GM18507 (cell line): ENCODE measurements at places on chromosomes 12 and 14.

- DNase-seq: peak; percentile 46
These were observed 5.7 kb downstream of the WNT5B start for GRCh38 chr12:1634590-1635191.

GRCh38 chr14:69665631-69666030 lies 54.2 kb downstream of the SUSD6 start:
- no peak for DNase-seq

DNA sequence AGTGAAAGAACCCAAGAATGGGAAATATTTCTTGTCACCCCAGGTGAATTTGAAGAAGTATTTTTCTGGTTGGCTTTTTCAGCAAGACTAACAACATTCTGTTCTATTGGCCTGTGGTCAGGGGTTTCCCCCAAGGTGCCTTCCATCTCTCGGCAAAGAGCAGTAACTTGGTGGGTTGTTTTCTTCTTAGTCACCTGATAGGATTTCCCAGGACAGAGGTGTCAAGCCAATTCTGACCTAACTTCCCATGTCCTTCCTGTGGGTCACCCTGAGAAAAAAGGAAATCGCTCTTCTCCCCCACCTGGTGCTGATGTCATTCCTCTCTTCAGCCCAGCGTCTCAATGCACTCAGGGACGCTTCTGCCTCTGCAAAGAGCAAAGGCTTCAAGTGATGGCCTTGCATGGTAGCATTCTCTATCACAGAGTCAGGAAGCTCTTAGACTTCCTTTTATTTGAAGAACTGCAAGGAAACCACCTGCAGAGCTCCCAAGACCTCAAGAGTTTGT lies 16.1 kb upstream of the IFNG start:
- DNase-seq: peak; percentile 23

- peak; percentile 14 for DNase-seq
These were observed 72.4 kb upstream of the USP44 start for GRCh38 chr12:95623554-95624170.

DNA sequence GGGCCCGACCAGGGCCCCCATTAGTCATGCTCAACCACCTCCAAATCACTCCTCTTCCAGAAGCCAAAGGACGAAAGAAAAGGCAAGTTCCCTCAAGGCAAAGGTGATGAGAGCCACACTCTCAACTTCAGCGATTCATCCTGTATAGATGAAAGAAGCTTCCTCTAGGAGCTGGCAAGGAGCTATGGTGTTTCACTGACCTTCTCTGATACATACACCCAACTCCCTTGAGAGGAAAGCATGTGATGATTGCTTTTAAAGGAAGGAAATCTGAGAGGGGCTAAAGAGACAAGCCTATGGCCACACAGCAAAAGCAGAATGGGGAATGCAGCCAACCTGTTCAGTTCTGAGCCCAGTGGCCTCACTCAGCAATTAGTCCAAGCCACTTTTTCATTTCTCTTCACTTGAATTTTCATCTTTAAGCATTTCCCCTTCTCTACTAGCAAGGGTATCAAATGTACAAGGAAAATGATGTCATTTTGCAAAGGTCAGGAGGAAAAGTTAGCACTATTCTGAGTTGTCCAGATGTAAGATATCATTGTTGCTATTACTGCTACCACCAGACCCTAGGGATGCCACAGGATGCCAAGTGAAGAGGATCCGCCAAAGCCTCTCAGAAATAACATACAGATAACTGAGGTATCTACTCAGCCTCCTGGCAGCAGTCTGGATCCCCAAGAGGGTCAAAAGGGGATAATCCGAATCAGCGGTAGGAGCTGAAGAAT lies 82.5 kb downstream of the MAP3K9 start:
- no peak for DNase-seq

DNA sequence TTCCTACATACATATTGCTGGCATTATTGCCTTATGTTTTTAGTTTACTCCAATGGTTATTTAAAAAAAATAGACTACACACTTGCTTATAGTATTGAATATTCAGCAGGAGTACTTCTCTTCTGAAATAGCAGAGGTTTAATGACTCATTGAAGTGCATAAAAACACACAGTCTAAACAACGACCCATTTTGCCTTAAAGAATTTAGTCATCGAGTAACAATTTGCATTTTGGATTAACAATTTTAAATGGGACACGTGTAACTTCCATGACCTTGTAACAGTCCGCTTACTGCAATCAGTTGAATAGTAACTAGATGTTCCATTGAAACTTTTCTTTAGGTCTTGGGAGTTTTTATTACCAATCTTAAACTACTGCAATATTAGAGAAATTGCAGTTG lies 9.0 kb downstream of the TRHDE start:
- no peak for DNase-seq

DNA sequence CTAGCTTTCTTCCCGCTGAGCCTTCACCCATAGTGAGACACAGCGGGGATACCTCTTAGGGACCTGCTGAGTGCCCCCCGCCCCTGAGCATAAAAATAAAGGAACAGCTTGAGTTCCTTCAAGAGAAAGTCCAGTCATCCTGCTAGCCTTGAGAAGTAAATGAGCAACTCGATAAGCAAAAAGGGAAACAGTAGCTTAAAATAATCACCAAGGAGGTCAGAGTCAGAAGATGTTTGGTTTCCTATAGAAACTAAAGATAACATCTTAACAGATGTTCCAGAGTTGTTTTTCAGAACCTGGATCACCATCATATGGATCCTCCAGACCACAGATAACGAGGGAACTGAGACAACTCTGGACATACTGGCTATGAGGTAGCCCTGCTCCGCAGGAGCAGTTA lies 94.0 kb downstream of the BCAT1 start:
- no peak for DNase-seq

GRCh38 chr12:20477672-20478071 lies 109.3 kb downstream of the PDE3A start:
- DNase-seq: no peak

DNA sequence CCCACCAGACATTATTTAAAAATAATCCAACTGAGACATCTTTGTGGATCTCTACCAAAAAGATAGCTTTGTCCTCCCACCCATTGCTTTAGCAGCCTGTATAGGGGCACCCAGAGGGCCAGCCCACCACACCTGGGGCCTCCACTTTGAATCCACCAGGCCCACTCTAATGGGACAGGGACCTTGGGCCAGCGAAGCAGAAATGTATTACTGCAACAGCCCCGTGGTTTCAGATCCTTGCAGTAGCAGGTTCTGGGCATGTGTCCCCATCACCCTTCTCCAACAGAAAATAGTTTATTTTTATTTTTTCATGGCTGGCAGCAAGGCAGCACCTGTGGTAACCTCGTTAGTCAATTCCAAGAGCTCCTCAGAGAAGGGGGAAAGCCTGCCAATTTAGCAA lies 218.4 kb downstream of the ZFP36L1 start:
- no peak for DNase-seq

DNA sequence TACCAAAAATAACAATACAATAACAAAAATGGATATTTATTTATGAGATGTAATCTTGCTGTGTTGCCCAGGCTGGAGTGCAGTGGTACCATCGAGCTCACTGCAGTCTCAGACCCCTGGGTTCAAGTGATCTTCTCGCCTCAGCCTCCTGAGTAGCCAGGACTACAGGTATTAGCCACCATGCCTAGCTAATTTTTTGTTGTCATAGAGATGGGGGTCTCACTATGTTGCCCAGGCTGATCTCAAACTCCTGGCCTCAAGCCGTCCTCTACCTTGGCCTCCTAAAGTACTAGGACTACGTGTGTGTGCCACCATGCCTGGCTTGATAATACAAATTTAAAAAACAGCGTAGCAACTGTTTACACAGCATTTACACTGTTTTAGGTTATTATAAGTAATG lies 23.1 kb downstream of the ARHGAP5 start:
- DNase-seq: no peak

- no peak for DNase-seq
These were observed 131.0 kb downstream of the TMEM132D start for GRCh38 chr12:129772501-129773493.

DNA sequence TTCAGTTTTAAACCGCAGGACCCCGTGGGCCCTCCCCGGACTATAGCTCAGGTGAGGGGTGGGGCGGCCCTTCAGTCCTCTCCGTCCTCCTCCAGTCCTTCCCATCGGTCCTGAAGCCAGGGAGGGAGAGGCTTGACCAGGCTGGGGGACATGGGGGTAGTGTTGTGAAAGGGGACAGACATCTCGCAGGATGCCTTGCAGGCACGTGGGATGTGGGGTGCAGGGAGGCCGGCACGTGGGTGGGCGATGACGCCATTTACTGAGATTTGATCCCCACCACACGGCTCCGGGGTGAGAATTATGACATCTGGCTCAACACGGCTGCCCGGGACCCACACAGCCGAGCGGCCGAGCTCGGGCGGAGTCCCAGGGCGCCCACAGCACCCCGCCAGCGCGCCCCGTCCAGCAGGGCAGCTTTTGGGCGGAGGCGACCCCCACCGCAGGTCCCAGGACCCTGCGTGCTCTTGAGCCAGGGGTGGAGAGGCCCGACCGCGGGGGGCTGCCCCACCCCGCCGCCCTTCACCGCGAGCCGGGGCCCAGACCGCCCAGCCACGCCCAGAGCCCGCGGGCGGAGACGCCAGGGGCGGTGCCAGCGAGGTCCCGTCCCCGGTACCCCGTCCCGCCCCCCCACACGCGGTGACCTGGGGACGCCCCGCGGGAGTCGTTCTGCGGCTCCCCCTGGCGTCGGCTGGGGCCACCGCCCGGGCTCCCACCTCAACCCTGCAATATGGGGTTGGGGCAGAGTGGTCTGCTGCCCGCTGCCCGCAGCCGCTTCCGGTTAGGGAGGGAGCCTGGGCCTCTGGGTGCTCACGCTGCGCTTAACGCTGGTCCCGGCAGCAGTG lies 3.3 kb upstream of the EXOC3L4 start:
- DNase-seq: peak; percentile 84

- no peak for DNase-seq
These were observed 136.8 kb downstream of the ADGRD1 start for GRCh38 chr12:131090274-131091210.

- DNase-seq: no peak
These were observed 1.8 kb downstream of the ARID2 start for GRCh38 chr12:45731190-45731775.

GRCh38 chr12:83261998-83262397 lies 575.3 kb downstream of the TMTC2 start:
- DNase-seq: no peak

DNA sequence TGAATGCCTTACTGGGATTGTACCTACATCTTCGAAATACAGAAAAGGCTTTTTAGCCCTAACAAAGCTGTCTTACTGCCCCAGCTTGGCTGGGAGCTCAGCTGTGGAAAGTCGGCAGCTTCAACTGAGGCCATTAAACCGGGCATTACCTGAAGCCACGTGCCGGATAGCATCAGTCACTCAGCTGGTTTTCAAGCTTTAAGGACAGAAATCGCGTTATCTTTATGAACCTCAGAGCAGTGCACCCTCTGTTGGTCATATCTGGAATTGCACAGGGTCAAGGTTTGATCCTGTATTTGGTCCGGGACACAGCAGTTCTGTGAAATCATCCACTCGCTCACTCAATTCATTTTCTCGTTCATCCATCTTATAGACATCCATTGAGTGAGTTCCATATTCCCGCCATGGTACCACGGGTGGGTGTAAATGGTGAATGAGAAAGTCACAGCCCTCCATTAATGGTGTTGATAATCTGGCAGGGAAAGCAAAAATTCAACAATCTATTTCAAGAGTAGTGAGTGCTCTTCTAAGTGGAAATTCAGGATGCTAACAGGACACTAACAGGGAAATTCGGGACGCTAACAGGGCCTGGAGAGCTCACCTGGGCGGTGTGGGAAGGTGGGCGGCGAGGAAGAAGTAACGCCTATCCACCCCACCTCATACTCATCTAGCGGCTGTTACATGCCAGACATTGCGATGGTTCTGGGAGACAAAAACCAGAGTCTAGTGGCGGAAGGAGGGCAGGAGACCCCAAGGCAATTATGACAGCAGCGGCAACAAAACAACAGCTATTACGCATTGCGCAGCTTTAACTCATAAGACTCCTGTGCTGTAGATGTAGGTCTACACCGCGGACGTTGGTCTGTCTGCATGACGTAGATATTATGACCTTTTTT lies 60.6 kb upstream of the TCL1A start:
- DNase-seq: peak; percentile 57

DNA sequence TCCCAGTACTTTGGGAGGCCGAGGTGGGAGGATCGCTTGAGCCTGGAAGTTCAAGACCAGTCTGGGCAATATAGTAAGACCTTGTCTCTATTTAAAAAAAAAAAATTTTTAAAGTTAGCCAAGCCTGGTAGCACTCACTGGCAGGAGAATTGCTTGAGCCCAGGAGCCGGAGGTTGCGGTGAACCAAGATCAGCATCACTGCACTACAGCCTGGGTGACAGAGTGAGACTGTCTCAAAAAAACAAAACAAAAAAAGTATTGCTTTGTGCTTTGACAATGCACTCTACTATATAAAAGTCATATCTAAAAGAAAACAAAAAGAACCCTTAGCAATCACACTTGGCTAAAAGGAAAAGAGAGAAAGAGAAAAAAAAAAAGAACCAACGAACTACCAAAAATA lies 26.8 kb downstream of the GNPTAB start:
- no peak for DNase-seq

DNA sequence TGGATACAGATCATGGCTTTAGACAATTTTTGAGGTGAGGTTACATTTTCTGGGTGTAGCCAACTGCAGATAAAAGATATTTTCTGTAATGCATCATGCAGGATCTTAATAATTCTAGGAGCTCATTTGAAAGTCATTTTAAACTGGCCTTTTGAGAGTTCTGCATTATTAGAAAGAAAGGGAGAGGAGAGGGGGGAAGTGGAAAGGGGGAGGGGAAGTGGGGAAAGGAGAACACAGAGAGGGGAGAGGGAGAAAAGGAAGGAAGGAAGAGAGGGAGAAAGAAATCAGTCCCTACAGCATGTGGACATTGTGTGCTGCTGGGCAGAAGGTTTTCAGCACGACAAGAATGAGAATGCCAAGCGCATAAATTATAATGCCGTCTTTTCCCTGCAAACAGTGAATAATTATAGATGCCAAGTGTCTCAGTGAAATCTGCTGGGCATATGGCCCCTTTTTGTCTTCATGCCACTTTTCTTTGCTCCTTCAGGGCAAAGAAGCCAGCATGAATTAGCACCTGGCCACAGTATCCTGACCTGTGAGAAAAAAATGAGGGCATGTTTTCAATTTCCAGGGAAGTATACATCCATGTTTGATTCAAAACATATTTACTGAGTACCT lies 22.7 kb upstream of the PPP2R5C start:
- DNase-seq: no peak

DNA sequence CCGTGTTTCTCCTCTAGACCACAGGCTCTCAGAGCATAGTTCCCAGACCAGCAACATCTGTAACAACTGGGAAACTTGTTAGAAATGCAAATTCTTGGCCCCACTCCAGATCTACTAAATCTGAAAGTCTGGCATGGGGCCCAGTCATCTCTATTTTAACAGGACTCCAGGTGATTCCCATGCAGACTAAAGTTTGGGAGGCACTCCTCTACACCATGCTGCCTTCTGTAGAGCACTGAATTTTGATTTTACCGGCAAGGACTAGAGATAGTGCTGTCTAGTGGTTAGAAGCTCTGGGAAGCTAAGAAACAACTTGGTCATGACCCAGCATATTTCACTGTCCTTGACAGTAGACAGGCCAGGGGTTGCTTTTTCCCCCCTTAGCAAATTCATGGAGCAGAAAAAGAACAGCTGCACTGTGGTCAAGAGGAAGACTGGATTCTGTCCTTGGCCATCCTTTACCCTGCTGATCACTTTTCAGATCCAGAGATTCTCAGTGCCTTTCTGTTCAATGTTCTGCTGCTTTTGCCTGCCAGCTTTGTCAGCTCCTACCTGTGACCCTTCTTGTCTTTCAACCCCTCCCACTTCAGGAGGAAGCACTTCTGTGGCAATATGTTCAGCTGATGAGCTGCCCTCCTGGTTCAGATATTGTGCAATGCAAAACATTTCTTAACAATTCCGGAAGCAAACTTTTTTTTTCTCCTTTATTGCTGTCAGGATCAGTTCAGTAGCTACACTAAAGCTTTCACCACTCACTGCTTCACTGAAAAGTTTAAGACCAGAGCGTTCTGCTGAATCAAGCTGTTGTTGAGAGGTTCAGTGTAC lies 133.8 kb upstream of the NUDT4 start:
- no peak for DNase-seq
